ENCODE measurements at places on chromosomes 1 and 21. TPM values are rescaled to one million over a fixed set of nuclear protein-coding genes. Genes with fewer than 3 reads are reported as not detected.

DNA sequence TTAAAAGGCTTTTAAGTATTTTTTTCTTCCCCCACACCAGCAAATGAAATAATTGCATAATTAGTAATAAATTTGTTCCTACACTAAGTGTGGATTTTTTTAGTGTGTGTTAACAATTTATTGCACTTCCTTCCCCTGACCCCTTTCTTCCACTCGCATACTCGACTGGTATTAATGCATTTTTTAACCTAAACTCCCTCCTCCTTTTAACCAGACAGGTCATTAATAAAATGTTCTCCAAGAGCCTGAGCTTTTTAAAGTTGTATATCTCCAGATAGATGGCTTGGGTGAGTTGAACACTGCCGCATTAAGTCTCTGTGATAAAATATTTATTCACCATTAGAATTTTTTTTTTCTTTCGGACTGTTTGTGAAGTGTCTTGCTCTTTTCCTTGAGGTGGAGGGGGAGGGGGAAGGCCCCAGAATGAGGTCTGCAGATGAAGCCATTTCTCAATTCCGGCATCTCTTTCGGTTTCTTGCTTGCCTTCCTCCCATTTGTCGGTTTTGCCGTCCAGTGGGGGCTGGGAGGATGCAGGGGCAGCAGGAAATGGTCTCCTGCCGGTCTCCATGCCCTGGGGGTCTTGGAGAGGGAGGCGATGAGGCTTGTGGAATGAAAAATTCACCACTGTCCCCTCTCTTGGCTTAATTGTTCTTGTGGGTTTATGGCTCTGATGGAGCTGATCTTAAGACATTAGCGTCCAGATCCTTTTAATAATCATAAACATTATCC lies 64.1 kb upstream of the ACTL8 start:
- no peak for DNase-seq

DNA sequence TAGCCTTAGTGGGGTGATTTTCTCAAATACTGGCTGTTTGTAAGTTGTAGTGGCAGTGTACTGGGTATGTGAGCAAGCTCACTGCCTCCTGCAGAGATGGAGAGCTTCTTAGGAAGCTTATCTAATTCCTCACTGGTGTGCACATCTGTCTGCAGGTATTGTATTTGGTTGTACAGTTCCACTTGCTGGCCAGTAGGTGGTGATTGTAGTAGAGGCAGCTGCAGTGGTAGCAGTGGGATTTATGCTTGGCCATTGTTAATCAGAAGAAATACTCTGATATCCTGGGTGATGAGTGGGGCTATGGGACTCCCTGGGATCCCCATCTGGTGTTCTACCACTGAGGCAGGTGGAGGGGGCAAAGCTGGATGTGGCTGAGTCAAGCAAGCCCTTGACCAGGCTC lies 276.1 kb upstream of the SPAG17 start:
- DNase-seq = no peak

OR14I1 gene
- not detected for total RNA-seq

DNA sequence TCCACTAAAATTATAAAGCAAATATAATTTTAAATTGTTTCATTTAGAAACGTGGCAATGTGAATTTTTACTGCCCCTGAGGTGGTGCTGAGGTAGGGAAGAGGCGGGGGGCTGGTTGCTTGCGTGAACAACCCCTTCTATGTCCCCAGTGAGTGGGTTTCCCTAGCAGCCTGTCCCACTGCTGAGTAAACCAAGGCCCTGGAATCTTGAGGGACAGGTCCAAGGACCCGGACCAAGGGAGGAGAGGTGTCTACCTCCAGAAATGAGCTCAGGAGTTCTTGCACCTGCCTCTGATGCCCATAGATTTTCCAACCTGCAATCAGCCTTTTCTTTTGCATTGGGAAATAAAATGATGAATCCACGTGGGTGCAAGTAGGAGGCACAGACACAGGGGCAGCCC lies 649 bp upstream of the LDLRAD1 start:
- DNase-seq = peak; percentile 55

DNA sequence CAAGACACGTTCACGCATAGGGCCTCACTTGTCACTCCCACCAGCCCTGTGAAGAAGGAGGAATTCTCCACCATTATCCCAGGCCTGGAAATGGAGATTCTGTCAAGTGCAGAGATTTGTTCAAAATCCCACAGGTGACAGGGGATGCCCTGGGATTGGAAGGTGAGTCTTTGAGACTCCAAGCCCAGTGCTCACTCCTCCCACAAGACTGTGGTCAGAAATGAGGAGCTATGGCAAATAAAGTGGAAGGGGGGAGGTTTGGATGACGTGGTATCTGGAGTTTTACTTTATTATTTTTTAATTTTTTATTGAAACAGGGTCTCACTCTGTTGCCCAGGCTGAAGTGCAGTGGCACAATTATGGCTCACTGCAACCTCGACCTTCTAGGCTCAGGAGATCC lies 12.8 kb upstream of the FOXO6 start:
- DNase-seq = no peak

GRCh38 chr1:243508303-243508713 lies 252.5 kb downstream of the SDCCAG8 start:
- no peak for DNase-seq

DNA sequence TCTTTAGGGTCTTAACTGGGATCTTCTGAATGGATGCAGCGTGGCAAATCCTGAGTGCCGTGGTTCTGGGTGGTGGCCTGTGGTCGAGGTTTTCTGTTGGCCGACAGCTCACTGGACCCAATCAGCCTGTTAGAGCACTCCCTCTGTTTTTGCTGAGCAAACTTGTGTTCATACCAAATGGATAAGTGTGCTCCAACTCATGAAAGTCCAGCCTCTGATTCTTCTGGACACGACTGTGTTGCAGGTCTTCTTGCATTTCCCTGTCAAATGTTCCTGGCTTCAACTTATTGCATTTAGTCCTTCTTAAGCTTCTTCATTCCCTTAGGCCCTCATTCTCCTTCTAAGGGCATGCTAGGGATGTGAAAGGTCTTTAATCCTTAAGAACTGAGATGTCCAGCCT lies 63.7 kb downstream of the AJAP1 start:
- DNase-seq = no peak

GRCh38 chr1:17167041-17167785 lies 37.7 kb upstream of the PADI1 start:
- DNase-seq = no peak

- DNase-seq = peak; percentile 50
Measured at GRCh38 chr1:208526613-208527125, 282.5 kb upstream of the PLXNA2 start.

- no peak for DNase-seq
Measured at GRCh38 chr1:226782845-226783601, 43.9 kb upstream of the ITPKB start.

DNA sequence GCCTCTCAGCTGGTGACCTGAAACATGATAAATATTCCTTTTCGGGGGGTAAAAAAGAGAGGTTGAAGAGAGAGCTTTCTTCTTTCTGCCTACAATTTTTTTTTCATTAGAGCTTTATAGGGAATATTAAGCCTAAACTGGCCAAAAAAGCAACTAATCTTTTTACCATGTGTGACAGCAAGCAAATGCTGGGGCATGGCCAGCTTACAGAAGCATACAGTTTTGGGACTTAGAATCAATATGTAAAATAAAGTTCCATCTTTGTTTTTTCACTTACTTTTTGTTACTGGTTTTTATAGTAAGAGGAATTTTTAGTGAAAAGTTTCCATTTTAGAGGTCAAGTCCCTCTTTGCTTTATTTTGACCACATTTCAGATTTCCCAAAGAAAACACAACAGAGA lies 301.2 kb upstream of the DEPDC1 start:
- no peak for DNase-seq

CFHR1 gene
- total RNA-seq = not detected

PPFIA4 gene
- total RNA-seq = 19.2 TPM

DNA sequence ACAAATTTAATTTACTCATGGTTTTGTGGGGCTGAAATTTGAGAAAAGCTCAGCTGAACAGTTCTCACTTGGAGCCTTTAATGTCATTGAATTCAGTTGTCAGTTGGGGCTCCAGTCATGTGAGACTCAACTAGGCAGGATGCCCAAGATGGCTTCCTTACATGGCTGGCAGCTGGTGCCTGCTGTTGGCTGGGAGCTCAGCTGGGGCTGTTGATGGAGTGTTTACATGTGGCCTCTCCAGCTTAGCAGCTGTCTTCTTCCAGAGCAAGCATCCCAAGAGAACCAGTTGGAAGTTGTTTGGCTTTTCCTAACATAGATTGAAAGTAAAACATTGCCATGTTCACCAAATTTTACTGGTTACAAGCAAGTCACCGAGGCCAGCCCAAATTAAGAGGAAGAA lies 81.8 kb upstream of the KCNA3 start:
- no peak for DNase-seq

SLC5A9 gene
- not detected for total RNA-seq

DNA sequence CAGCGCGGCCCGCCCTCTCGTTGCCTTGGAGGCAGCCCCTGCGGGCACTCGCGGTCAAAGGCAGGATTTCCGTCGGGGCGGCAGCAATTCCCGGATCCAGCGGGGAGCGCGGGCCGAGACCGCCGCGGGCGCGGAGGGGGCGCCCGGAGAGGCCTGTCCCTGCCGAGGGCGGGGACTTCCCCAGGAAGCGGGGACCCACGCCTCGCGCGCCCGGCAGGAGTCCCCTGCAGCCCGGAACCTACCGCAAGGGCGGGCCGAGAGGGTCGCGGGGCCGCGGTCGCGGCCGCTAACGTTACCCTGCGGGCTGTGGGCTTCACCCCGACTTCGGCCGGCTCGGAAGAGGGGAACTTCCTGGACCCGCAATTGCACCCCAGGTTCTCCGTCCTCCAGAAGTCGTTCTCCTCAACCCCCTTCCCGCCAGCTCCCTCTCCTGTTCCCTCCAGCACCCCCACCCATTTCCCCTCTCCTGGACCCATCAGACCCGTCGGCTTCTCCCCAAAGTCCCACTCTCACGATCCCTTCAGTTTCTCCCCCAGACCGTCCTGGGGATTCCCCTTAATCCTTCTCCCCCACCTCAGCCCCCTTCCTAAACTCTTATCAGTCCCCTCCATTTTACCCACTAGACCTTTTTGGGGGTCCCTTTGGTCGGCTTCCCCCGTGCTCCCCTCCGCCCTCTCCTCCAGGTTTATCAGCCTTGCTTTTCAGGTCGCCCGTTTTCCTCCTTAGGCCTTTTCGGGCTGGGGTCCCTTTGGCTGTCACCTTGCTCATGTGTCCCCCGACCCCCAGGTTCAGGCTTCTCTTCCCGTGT lies 604 bp downstream of the FGR start:
- DNase-seq = no peak

- peak; percentile 100 for DNase-seq
Measured at GRCh38 chr1:42766741-42767509, at the start of the genes C1orf50 and P3H1. Gene C1orf50, plus strand, starts transcription at chr1:42767249. Its CDS starts 63 bp downstream, at chr1:42767312. Gene P3H1, minus strand, starts transcription at chr1:42767028. Its CDS starts 57 bp downstream, at chr1:42766971.

DNA sequence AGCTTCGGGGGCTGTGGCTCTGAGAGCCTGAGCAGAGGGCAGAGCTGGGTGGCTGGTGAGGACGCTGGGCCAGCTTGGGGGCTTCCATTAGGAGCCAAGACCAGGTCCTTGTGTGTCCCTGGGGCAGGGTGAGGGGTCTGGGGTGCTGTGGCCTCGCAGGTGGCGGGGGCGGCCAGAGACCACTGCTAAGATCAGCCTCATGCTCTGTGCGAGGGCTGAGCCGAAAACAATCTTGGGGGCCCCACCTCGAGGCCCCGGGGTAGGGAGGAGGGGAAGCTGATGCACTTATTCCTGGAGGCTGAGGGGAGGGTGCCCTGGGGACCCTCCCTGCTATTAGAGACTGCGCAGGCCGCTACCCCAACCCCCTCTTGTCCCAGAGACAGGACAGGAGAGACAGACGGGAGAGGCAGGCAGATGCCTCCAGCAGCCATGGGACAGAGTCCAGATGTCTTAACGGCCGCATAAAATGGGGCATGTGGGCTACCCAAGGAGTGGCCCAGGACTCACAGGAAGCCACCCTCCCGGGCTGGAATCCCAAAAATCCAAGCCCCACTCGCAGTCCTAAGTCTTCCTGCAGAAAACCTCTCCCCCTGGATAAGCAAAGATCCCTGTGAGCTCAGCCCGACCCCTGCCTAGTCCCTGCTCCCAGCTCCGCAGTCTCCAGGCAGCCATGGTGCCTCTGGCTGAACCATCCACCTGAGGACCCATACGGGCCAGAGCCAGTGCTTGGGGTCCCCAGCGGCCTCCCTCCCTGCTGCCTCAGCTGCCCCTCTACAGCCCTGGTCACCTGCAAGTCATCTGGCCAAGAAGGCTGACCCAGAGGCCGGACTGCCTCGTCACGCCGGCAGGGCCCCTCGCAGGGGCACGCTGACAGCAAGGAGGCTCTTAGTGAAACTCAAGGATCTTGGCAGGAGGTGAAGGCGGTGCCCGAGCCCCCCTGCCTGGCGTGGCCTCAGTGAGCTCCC lies 43.6 kb upstream of the COL18A1 start:
- DNase-seq = no peak

DNA sequence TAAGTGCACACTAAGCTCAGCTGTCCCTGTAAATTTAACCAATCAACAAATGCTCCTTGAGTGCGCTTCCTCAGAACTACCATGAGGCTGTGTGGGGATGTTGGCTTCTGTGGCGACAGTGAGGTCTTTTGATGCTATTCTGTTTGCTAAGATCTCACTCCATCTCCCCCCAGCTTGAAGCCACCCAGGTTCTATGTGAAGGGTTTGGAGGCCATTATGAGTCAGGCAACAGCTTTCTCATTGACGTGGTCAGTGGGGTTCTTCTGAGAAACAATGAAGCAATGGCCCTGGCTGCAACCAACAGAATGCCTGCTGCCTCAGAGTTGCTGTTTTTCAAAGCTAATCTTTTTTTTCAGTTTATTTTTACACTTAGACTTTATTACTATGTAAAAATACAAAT lies 205.5 kb downstream of the PTBP2 start:
- no peak for DNase-seq
